ENCODE measurements at places on chromosomes 3 and 15.

DNA sequence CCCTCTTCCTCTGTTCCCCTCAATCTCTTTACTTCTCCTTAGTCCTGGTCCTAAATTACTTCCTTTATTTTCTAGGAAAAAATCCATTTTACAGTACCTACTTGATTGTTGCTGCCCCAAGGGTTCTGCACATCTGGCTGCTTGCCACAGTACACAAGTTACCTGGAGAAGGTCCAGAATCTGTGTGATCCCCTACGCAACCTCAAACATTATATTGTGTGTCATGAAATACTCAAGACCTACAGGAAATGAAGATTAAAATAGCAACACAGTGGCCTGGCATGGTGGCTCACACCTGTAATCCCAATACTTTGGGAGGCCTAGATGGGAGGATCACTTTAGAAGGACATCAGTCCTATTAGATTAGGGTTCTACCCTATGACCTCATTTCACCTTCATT, 48.7 kb downstream of the PRKAR2A start:
- no peak for DNase-seq

DNA sequence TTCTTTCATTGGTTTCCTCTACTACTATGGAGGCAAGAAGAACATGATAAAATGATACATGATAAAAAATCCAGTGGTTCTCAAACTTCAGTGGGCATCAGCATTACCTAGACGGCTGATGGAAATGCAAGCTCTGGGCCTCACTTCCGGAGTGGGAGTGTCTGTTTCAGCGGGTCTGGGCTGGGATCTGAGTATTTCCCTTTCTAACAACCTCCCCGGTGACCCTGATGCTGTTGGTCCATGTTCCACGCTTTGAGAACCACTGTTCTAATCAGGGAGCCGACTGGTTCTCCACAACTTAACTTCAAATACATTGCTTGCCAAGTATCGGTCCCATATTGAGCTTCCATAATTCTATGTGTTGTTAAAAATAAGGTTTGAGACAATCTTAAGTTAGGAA, 712.3 kb upstream of the LMCD1 start:
- no peak for DNase-seq

DNA sequence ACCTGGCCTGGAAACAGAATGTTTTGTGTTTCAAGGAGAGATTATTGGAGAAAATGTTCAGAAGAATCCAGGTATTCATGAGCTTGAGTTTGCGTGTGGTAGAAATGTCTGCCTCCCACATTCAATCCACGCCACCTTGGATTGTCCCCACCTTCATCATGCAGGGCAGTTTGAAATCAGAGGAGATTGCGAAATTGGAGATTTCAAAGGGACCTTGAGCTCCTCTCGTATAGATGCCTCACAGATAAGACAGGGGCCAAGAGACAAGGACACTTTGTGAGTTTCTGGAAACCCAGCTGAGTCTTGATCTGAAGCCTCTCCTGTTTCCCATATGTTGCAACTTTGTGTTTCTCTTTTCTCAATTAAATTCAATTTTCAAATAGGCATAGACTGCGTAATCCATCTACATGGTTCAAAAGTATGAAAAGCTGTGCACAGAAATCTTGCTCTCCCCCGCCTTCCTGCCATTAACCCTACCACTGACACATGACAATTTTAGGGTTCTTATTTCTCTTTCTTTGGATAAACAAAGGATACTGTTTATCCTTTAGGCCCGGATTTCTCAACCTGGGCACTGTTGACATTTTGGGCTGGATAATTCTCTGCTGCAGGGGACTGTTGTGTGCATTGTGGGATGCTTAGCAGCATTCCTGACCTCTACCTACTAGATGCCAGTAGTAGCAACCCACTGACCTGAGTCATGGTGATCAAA, 53.8 kb downstream of the CMTM8 start:
- no peak for DNase-seq

DNA sequence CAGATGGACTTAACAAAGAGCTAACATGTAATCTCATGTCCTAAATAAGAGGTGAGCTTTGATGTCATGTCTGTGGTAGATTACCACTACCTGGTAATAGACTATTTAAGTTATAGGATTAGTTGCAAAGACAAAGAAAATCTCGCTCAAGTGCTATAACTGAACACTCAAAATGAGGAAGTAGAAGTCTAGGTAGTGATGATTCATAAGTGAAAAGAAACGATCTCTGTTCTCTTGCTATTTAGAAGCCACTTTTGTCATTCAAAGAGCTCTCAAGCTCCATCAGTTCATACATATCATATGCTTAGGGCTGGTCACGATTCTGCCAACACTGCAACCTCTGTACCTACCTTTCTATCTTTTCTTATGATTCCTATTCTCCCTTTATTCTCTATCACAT, 110.9 kb downstream of the EDEM1 start:
- no peak for DNase-seq

DNA sequence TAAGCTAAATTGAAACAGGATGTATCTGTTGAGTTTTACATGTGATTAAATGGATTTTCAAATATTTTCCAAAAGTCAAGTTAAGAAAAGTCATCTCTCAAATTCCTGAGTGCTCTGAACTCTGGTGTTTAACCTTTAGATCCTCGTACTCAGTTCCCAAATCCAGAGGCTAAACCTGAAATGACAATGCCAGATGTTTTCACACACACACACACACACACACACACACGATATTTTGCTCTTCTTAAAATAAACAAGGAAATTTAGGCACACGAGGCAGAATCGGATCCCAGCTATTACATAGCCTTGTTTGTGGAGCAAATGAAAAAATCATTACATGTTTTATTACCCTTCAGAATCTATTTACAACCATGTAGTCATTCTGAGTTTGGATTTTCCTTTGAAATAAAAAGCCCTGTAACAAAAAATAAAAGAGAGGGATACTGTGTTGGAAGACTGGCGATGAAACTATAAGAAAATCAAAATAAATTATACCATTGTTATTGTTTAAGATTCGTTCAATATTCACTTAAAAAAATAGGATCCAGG, 20.6 kb upstream of the UBE2E1 start:
- no peak for DNase-seq

GRCh38 chr3:61439122-61439458, 122.3 kb upstream of the PTPRG start:
- no peak for DNase-seq

- DNase-seq = no peak
Measured at GRCh38 chr15:33655488-33655887, 312.8 kb upstream of the CHRM5 start.

Data from activated CD4-positive, CD25-positive, alpha-beta regulatory T cell treated with anti-CD3 and anti-CD28 coated beads, Interleukin-2, amount 50 U/mL, for 72 hours (primary cell).